ENCODE measurements at places on chromosomes 11 and 22.

DNA sequence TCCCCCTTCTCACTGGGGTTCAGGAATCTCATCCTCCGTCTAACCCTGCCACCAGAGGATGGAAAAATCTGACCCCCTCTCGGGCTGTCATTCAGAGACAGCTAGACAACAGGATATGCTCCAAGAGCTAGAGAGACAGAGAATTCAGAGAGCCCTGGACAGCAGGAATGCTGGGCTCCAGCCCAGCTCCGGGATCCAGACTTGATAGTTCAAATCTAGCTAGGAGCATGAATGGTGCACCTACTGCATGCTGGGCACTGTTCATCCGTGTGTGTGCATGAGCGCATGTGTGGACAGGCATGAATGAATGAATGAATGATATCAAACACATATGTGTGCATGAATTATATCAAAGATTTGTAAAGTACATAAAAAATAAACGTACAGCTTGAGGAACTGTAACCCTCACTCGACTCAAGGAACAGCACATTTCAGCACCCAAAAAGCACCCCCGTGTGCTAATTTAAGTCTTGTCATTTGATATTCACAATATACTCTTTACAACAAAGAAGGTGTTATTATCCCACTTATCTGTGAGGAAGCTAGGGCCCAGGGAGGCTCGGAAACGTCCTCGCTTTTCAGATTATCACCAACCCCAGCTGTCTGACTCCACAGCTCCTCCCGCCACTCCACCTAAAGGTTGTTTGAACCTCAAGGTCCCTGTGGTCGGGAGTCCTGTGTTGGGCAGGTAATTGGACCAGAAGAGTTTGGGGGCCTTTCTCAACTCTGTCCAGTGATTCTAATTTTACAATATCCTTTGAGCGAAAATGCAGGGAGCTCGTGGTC lies 640 bp upstream of the VSIG10L2 start:
- DNase-seq: no peak

GRCh38 chr11:105612771-105613170 lies 2.9 kb downstream of the GRIA4 start:
- no peak for DNase-seq

DNA sequence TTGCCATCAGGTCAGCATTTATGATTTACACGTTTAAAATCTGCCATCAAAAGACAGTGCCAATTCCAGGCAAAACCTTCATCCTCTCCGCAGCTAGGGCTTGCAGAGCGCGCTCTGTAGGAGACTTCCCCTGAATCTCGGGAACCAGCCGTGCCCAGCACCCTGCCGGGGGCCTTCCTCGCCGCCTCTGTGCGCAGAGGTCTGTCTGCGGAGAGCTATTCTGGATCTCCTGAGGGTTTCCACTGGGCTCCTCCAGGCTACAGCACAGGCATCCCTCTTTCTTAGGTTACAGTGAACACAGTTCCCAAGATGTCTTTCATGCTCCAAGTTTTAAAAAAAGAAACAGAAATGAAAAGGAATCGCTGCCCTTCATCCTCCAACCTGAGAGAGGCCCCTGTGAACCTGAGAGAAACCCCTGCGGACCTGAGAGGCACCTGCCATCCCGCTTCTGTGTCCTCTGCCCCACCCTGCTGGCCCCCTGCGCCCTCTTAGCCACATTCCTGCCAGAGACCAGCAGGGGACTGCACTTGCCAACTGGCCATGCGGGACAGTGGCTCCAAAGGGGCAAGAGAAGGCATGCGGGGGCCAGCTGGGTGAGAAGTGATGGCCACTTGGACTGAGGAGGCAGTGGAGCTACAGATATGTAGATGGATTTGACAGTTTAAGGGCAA lies 16.1 kb downstream of the TP53AIP1 start:
- no peak for DNase-seq

DNA sequence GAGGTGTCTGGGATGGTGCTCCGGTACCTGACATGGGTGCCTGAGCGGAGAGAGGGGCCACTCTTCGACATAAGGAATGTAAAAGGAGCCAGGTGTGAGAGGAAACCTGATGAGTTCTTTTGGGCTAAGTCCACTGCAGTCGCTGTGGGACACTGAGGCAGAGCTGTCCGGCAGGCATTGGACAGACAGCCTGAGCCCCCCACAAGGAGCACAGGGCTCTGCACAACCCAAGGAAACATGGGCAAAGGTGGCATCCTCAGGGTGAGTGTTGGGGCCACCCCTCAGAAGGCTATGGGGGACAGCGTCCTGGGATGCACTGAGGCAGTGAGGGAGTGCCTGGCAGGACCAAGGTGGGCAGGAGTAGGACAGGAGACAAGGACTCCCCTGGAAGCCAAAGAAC lies 57.7 kb upstream of the EMID1 start:
- DNase-seq: no peak

DNA sequence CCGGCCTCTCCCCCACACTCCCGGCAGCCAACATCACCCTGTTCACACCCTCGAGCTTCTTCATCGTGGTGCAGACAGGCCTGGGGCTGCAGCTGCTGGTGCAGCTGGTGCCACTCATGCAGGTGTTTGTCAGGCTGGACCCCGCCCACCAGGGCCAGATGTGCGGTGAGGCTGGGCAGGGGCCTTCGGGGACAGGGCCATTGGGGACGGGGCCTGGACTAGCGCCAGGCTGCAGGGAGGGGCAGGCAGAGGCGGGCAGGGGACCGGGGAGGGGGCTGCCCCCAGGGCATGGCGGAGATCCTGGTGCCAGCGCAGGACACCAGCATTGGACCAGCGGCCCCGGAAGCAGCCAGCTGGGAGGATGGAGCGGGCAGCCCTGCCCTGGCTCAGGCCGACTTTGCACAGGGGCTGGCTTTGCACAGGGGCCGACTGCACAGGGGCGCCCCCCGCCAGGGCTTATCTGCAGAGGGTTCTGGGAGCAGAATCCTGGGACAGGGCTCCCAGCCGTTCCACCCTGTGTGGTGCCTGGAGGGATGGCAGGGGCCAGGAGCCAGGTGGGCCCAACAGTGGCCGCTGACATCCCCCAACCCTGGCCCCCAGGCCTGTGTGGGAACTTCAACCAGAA lies 8.6 kb downstream of the MUC5B start:
- DNase-seq: no peak

- DNase-seq: peak; percentile 22
Measured at GRCh38 chr22:36977401-36977861, 41.8 kb downstream of the TST start.

GRCh38 chr11:119774172-119774763 lies 45.3 kb upstream of the NECTIN1 start:
- DNase-seq: peak; percentile 47

GRCh38 chr11:113398669-113399430 lies 11.3 kb downstream of the ANKK1 start:
- DNase-seq: no peak

DNA sequence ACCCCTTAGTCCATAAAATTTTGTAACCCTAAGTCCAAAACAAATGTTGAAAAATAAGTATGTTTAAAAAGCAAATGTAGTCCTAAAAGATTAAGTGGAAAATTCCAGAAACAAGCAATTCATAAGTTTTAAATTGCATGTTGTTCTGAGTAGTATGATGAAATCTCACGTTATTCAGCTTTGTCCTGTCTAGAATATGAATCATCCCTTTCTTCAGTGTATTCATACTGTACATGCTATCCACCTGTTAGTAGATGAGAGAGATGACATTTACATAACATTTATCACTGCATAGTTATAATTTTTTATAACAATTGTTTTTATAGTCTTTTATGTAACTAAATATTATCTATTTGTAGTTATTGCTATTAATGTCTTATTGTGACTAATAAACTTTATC lies 622.3 kb upstream of the CHORDC1 start:
- no peak for DNase-seq

GRCh38 chr22:30027169-30027568 lies 53.1 kb upstream of the HORMAD2 start:
- DNase-seq: no peak

DNA sequence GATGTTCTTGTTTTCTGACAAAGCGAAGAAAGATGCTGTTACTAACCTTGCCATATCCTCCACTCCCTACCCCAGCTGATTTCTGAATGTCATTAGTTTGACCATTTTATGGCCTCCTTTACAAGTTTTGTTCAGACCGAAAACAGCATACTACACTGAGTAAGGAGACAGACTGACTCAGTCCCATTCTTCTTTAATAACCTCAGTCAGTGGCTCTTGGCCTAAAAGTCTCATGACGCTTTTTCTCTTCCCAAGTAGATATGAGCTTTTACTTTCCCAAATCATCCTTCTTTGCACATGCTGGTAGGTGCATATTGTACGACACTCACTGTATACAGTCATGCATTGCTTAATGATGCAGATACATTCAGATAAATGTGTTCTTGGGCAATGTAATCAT lies 8.0 kb upstream of the FIBIN start:
- no peak for DNase-seq

- DNase-seq: no peak
Measured at GRCh38 chr22:23163665-23164064, 16.6 kb upstream of the BCR start.

DNA sequence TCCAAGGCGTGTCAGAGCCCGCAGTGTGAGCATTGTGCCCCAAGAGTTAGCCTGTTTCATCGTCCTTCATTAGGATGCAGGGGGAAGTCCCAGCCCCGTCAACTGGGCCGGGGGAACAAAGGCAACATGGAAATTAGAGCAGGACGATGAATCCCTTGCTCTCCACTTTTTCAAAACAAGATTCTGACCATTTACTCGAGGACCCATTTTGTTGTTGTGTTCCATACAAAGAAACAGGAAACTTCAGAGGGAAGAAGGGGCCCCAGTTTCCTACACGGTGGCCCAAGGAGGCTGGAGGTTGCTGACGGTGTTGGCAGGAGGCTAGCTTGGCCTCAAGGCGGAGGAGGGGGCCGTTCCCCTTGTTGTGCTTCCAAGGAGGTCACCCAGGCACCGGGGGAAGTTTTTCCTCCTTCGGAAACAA lies 44.0 kb upstream of the SLC1A2 start:
- DNase-seq: no peak

DNA sequence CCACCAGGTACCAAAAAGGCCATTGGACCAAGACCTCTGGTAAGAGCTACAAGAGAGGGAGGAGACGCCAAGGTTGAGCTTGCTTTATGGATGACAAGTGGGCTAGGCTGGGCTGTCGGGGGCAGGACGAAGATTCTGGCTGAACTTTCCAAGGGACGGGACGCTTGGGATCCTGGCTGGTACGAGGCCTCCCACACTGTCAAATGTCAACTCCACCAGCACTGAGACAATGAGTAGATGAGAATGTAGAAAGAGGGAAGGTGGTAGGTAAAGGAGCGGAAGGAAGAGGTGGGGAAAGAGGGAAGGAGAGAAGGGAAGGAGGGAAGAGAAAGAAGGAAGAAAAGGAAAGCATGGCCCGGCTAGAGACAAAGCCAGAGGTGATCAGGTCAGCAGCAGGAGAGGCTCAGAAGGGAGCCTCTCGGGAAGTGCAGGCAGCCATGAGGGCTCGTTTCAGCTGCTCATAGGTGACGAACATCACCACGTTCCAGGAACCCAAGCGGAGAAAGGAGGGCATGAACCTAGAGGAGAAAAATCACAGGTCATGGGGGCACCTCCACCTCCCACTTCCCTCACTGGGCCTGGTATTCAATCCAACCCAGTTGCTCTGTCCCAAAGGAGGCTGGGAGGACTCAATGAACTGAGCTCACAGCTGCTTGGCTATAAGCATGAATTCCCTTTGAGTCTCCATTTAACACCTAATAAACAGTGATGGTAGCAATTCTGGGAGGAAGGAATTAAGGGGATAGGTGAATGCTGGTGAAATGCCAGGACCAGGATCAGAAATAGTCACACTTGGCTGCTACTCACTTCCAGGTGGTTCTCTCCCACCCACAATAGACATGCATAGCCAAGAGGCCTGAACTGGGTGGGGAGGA lies 7.8 kb downstream of the UCP2 start:
- DNase-seq: no peak

DNA sequence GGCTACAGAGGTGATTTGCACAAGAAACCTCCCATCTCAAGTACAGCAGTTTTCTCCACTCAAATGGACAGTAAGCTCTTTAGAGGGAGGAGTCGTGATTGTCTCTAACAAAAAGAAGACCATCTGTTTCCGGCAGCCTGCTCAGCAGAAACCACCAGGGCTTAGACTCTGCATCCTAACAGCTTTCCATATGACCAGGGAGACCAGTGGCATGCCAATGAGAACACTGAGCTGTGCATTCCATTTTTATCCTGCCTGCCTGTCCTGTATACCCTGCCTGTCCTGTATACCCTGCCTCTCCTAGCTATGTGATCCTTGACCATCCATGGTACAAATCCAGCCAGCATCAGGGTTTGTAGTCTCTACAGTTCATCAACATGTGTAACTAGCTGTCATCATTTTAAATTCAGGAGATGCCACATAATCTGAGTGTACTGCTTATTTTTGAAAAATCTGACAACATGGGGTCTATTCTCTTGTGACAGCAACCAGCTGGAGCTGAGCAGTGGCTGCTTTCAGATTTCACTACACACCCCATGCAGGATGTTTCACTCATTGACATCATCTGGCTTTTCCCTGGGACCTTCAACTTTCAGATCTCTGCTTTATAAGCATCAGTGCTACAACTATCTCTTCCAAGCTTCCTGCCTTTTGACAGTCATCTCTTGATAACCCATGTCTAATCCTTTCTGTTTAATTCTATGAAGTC lies 50.5 kb upstream of the POU2AF2 start:
- DNase-seq: no peak

GRCh38 chr11:108620958-108621772 lies 27.6 kb upstream of the EXPH5 start:
- DNase-seq: no peak

- DNase-seq: peak; percentile 80
Measured at GRCh38 chr11:83249972-83250593, 36.1 kb downstream of the CCDC90B start.

GRCh38 chr11:37519781-37520180 lies 921.7 kb upstream of the RAG2 start:
- DNase-seq: no peak

- DNase-seq: no peak
Measured at GRCh38 chr11:2587132-2587930, 112.5 kb downstream of the KCNQ1OT1 start.

Measured in adipocyte (in vitro differentiated cells).